AG20443 (cell line): ENCODE measurements at places on chromosomes 2 and 18.

- no peak for DNase-seq
Observed at GRCh38 chr2:50853441-50853840, 178.5 kb downstream of the NRXN1 start.

DNA sequence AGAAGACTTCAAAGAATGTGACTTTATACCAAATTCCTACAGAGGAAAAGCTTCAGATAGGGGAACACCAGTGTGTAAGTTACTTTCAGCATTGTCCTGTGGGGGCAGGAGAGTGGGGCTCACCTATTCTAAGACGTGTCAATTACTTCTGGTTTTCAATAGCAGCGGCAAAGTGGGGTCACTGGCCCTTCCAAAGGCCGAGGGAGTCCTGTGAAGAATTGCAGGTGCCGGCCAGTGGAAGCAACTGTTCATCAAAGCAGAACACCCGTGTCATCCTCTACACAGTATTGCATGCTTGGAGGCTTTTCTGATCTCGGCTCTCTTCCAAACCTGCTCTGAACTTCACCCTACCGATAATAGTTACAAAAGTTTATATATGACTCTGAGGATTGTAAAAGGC is 1176.5 kb upstream of the TMEFF2 start:
- DNase-seq = no peak

GRCh38 chr18:21241301-21242048 is 557 bp upstream of the GREB1L start:
- peak; percentile 47 for DNase-seq

- no peak for DNase-seq
Observed at GRCh38 chr2:197893403-197894177, 89.2 kb downstream of the PLCL1 start.

- peak; percentile 50 for DNase-seq
Observed at GRCh38 chr2:148720501-148721001, 76.0 kb downstream of the EPC2 start.

- no peak for DNase-seq
Observed at GRCh38 chr2:172599947-172600346, 44.1 kb downstream of the PDK1 start.

DNA sequence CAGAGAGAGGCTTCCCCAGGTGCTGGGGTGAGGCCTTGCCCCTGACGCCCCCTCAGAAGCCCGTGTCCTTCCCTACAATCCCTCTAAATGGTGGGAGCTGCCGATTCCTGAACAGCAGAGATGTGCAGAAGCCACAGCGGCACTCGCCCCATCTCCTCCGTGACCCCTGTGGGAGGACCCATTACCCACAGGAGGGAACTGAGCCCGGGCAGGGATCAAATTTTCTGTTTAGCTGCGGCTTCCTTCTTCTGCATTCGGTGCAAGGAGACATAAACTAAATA is 181.2 kb upstream of the RAB6C start:
- no peak for DNase-seq

GRCh38 chr2:126748188-126748760 is 92.3 kb downstream of the GYPC start:
- no peak for DNase-seq

GRCh38 chr2:31141443-31142085 is 3.3 kb upstream of the GALNT14 start:
- DNase-seq = no peak

DNA sequence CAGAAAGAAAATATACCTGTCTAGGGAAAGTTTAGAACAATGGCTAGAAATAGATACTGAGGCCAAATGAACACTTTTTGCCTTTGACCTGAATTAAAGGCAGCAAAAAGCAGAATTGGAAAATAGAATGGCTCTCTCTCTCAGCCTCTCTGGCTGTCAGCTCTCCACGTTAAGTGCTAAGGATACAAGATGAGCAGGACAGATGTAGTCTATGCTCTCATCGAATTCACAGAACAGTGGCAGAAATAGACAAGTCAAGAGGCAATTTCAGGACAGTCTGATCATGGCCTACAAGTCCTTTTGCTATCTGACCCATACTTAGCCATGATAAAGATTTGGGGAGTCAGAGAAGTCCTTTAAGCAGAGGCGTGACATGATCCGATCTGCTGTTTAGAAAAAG is 120.2 kb upstream of the CREB1 start:
- no peak for DNase-seq

DNA sequence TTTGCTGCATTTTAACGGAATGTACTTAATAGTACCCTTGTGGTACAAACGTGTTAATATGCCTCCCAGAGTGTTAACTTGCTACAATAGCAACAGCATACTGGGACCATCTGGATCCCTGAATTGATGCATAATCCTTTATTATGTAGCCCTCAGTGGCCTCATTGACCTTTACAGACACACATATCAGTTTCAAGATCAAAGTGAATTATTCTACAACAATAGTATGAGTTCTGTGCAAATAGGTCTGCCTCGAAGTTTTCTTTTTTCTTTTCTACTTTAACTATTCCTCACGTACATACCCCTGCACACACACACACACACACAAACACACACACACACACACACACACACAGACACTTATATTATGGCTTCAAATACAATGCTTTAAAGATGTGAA is 1622.1 kb downstream of the LRP1B start:
- no peak for DNase-seq

DNA sequence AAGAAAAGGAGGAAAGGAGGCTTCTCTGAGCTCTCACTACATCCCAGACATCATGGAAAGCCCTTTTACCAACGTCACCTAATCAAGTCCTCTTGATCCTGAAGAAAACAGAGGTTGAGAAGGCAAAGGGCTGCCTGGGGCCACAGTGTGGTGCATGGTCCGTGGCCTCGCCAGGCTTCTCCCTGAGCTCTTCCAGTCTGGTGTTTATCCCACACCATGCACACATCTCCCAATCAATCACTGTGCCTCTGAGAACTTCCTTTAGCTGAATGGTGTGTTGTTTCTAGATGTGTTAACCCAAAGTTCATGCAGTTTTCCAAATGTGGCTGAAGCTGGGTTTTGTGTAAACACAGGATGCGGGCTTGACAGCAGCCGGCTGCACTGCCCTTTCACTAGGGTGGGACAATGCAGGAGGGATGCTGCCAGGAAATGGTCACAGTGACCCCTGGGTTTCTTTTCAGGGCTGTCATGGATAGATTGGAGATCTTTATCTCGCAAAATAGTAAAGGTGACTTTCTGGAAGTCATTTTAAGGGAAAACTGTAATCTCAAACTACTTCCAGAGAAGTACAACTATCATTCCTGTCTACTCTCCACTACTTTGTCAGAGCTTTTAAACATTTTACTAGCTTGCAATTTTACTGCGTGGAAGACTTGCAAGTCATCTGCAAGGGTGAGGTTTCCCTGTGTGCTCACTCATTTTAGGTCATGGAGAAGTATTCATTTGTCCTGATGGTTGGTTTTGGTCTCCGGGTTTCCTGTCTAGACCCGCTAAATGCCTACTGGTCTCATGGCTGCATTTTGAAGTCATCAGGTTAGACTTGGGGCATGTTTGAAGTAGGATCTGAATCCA is 54.6 kb downstream of the IL1R2 start:
- DNase-seq = no peak

DNA sequence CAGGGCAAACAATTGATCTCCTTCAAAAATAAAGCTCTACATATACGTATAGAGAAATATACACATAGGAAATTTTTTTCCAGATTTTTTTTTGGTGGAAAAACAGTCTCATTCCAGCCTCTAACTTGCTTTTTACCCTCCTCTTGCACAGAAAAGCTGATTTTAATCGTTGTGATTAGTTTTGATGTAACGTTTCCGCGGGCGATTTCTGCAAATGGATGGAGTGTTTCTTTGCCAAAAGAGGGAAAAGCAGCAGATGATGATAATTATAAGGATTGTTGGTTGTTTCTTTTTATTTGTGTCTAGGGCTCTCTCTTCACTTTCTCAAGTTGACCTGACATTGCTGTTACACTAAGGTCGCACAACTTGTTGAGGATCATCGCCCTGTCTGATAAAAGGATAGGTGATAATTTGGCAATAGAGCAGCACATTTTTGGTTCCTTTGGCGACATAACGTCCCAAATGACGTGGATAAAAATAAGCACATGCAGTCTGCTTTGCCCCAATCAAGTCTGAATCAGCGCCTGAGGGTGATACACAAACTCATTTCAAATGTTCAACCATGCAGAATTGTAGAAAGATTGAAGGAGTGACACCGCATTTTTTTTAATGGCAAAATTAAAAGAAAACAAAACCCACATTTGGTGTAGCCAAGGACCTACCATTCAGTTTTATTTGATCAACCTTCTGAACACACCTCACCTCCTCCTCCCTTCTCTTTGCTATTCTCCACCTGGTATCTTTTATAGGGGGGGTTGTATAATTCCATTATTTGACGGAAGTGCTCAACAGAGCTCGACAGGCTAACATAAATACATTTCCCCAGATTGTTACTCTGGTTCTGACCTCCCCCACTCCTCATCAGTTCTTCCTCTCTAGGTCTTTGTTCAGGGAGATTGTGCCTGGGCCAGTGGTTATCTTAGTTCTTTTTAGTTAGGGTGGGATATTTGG is 109.6 kb upstream of the KCTD1 start:
- no peak for DNase-seq

DNA sequence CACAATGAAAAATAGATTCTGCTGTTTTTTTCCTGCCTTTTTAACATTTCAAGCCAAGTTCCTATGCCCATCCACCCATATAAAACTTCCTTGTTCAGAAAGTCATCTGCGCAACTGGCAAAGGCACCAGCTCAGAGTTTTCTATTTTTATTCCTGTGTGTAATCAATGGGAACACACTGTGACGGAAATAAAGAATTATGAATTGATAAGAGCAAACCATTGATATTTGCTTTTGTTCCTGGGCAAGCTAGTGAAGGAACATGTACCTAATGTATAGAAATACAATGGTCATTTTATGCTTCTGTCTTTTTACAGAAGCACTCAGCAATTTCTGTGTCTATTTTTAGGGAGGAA is 30.8 kb upstream of the AAK1 start:
- no peak for DNase-seq

DNA sequence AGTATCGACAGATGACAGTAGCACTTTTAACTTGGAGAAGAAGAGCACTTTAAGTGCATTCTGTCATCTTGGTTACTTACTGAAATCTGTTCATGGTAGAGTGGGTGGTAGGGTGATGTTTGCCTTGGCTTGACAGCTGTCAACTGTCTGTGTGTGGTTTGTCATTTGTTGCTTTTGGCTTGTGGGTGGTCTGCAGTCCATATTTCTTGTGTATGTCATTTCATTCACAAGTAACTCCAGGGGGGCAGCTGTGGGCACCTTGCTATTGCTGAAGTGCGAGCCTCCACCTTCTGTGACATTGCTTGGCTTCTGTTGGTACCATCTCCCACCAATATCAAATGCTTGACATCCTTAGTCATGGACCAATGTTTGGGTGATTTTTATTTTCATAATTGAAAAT is 311.6 kb upstream of the NRP2 start:
- no peak for DNase-seq

DNA sequence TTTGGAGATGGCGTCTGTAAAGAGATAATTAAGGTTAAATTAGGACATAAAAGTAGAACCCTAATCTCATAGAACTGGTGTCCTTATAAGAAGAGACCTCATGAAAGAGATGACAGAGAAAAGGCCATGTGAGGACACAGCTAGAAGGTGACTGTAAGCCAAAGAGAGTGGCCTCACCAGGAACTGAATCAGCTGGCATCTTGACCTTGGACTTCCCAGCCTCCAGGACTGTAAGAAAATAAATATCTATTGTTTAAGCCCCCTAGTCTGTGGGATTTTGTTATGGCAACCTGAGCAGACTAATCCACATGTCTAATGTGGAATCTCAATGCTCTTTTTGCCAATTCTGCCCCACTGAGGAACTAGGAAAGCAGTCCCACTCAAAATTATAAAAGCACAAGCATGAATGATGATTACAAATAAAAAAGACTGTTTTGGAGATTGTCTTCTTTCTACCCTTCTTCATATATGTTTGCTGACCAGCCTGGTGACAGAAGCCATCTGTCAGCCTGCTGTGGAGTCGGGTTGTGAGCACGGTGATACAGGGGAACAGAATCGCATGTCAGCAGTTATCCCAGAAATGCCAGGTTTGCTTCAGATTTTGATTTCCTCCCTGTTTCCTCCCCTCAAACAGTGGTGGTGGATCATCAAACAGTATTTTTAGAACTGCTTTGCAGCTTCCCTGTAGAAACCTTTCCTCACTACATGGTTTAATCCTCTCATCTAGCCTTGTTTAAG is 54.2 kb downstream of the INPP4A start:
- DNase-seq = no peak
